Small intestine (tissue), 16 donors: ENCODE measurements at places on chromosomes 6 and 20.

GRCh38 chr6:33658982-33659689, 38.0 kb downstream of the ITPR3 start:
- no peak for DNase-seq

DNA sequence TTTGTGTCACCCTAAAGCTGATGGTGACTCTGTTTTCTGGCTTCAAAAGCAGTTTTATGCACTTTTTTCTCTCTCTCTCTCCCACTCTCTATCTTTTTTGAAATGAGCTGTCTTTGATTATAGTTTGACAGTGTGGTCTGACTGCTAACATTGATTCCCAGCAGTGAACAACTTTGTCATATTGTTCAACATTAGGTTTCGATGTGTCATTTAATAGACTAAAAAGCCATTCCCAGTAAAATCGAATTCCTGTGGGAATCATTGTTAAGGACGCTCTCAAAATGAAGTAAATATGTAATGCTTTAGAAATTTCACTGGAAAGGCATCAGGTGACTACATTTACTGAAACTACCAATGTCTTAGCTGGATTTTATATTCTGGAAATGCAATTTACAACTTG, 69.9 kb upstream of the FLRT3 start:
- no peak for DNase-seq

- DNase-seq, result no peak
Observed at GRCh38 chr6:150696190-150696589, 96.5 kb downstream of the PLEKHG1 start.

- no peak for DNase-seq
Observed at GRCh38 chr6:89483111-89483720, 50.3 kb downstream of the ANKRD6 start.

- no peak for DNase-seq
Observed at GRCh38 chr6:44037847-44038542, 89.3 kb downstream of the MRPL14 start.

- DNase-seq, result no peak
Observed at GRCh38 chr6:157944983-157945931, 36.4 kb upstream of the SYNJ2 start.

- DNase-seq, result peak; percentile 98
Observed at GRCh38 chr20:51750037-51750769, 18.0 kb downstream of the ATP9A start.
